Renal cortex interstitium (tissue), 15 donors: ENCODE measurements at places on chromosomes 2 and 18. TPM values are rescaled to one million over a fixed set of nuclear protein-coding genes. Genes with fewer than 3 reads are reported as not detected.
A peak's percentile ranks its signal among the peaks of the same experiment; 100 is the strongest.

- DNase-seq: no peak
These were observed at the start of gene GALNT1 for GRCh38 chr18:35581546-35581897. Gene GALNT1, plus strand, starts transcription at chr18:35581740. Its CDS starts 72,923 bp downstream, at chr18:35654663.

GRCh38 chr18:10100941-10101701, 187.3 kb downstream of the VAPA start:
- DNase-seq: no peak

DNA sequence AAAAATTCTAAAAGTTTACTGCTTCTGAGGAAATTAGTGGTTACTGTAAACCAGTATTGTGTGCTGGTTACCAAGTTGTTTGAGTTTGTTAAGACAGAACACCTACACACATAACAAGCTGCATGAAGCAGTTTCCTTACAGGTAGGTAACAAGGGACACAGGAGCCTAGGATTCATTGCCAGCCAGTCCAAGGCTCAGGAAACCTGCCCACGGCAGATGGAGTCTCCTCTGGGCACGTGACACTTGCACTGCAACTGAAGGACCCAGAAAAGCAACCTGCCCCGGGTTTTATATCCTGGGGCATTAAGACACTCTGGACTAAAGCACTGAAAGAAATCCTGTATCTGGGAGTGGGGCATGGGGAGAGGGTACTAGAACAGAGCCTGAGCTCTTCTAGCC, 639.3 kb downstream of the ADCYAP1 start:
- DNase-seq: no peak

DNA sequence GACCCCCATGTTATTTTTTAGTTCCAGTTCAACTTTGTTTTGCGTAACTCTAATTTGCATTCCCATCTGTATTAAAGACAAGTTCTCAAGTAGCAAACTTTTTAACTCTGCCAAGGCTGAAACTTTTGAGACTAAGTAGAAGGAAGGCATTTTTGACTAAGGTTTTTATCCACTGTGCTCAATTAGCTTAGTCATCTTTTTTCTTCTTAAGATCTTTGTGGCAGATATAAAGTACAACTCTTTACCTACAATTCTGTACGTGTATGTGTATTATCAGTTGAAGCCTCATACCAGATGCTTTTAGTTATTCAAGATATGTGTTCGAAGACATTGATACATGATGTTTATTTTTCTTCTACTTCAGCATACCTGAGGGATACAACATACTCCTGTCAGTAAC, 41.6 kb downstream of the CREB1 start:
- DNase-seq: no peak

DNA sequence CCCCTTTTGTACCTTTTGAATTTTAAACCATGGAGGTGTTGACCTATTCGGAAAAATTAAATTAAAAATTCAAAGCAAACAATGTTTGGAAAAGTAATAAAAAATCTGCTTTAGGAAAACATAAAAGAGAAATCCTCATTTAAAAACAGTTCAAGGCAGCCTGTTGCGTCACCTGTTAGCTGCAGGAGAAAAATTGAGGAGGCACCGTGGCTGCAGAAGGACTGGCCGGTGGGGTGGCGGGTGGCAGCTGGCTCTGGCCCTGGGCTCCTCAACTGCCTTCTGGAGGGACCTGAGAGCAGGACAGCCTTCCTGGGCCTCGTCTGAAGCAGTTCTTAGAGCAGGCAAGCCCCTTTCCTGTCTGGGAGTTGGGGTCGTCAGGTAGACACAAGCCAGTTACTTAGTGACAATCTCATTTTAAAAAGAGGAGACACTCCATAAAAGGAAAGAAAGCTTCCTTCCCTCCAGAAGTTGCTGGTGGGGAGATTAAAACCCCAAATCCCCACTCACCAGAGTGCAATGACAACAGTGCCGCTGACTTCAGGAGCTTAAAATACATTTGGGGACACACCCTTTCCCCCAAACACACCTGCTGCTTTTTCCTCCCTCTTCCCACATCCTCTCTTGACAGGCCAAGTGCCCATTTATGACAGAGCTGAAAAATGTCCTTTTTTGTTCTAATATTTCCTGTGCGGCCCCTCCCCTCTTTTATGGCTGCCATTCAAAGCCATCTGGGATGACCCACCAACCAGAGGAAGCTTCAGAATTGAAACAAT, 9.7 kb downstream of the ZBTB7C start:
- no peak for DNase-seq

- peak; percentile 16 for DNase-seq
These were observed 496.9 kb upstream of the HNMT start for GRCh38 chr2:137467246-137467862.

GRCh38 chr2:233061591-233062450, 1.7 kb downstream of the INPP5D start:
- DNase-seq: no peak

DNA sequence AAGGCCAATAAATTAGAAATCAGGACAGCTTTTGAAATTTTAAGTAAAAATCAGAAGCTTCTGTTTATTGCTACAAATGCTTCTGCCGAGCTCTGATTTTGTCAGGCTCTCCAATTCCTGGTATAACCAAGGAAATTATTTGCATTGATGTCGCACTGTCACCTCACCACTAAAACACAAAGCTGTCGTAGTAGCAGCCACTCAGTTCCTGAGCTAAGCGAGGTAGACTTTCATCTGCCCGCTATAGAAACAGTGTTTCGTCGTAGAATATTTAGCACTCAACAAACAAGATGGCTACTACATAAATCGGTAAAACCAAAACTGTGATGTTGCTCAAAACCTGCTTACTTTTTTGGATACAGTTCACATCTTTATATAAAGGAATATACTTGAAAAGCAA, 141.3 kb upstream of the FOSL2 start:
- DNase-seq: no peak

DNA sequence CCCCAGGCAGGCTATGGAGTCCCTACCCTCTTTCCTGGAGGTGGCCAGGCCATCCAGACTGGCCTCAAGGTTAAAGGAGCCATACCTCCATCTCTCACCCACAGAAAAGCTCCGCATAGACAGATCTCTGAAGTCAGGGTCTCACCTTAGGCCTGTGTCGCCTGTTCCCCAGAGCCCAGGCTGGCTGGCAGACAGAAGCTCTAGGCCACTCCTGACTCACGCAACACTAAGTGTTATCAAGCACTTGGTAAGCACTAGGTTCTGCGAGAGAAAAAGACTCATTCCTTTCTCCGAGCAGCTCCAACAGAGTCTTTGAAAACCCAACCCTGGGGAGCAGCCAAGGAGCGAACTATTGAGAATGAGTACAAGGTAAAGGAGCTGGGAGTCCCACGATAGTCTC, 6.1 kb downstream of the SMAD7 start:
- no peak for DNase-seq

DNA sequence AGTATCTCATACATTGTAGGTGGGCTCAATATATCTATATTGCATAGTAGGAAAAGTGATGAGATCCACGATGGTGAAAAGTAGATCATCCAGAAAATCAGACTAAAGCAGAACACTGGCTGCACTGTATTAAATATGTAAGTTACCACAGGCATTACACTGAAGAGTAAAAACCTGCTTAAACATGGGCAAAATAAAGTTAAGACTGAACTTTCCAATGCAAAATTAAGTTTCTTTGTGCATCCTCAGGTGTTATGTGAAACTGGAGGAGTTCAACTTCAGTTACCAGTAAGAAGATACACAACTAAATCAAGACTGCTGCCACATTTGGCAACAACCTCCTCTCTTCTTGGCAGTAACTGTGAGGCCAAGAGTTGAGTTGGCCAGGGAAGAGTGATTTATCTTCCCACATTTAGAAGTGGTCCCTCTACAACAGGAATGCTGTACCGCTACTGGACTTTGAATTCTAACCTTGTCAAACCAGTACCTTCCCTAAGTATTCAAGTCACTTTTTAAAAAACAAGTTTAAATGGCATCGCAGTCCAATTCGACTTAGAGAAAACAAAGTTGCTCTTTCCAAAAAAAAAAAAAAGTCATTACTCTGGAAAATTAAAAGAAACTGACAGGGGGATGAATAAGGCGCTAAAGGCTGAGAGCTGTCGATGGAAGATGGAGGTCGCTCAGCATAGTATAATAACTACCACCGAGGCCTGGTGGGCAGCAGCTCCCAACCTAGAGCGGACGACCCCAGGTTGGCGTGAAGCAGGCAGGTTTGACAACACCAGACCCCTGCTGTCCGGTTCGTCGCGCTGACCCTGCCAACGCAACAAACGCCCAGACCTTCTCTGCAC, 1.1 kb downstream of the MAP4K3 start:
- no peak for DNase-seq

DNA sequence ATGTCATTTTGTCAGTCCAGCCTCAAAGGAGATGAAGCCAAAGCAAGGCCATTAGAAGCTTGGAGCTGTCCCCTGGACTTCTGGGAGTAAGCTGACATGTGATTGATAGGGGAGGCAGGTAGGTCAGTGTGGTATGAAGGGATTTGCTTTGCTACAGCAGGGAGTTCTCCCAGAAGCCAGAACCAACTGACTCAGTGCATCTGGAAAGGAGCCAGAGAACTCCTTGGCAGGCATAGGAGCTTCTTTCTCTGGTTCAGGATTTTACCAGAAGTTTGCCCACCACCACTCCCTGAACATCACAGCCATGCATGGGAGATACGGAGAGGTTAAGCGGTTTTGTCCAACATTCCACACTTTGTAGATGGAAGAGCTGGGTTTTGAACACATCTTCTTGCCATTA, 24.5 kb upstream of the KCNE4 start:
- no peak for DNase-seq

DNA sequence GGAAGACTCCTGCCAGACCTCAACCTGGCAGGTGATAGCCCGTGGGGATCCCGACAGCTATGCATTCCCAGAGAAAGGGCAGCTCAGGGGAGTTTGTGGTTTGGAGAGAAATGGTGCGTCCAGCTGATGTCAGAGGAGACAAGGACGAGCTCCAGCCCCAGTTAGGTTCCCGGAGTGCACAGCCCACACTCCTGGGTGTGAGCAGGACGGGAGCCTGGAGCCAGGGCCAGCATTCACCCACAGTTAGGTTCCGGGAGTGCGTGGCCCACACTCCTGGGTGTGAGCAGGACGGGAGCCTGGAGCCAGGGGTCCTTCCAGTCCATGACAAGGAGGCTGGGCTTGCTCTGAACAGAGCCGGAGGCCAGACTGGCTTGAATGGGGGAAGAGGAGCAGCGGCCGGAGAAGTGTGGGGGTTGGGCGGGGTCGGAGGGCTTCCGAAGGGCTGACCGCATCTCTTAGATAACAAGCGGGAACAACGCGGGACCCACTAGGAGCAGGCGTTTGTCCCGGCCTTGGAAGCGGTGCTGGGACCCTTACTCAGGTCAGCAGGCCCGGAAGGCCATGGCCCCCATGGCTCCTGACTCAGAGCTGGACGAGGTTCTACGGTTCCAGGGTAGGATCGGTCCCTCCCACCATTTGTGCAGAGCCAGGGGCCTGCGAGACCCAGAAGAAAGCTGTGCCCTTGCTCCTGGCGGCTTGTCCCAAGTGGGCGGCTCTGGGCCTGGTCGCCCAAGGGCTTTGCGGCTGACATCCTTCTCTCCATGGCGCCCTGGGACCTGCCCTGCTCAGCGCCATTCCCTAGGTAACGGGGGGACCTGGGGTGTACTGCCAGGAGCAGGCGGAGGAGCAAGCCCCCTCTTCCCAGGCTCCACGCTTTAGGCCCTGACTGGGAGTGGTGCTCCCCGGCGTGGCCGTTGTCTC, 185.6 kb downstream of the RTP5 start:
- no peak for DNase-seq

DNA sequence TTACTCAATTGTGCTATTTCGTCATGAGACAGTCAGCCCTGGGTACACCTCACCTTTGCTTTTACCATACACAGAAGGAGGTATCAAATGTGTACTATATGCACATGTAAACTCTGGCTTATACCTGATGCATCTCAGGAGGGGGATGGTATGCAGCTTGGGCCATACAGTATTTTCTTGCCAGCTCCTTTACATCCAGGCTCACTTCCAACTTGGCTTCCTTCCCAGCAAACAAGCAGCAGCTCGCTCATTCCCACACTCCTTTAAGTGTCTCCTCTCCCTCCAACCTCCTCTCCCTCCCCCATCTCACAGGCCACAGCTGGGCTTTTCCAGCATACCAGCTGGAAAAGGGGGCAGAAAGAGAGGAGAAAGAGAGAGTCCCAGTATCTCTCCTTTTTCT, 9.6 kb downstream of the MARCHF4 start:
- DNase-seq: peak; percentile 29

GRCh38 chr2:32482471-32482870, 125.6 kb downstream of the BIRC6 start:
- no peak for DNase-seq

GRCh38 chr2:73114273-73114867, 1.6 kb upstream of the RAB11FIP5 start:
- DNase-seq: no peak

The CDH19 gene
- 0.18 TPM for polyA plus RNA-seq

The MDH1B gene
- 14.5 TPM for polyA plus RNA-seq

The GPR55 gene
- 0.30 TPM for polyA plus RNA-seq

The NYAP2 gene
- 0.03 TPM for polyA plus RNA-seq

The B4GALT6 gene
- polyA plus RNA-seq: 19.2 TPM
